ENCODE measurements at places on chromosomes 3 and 15.

DNA sequence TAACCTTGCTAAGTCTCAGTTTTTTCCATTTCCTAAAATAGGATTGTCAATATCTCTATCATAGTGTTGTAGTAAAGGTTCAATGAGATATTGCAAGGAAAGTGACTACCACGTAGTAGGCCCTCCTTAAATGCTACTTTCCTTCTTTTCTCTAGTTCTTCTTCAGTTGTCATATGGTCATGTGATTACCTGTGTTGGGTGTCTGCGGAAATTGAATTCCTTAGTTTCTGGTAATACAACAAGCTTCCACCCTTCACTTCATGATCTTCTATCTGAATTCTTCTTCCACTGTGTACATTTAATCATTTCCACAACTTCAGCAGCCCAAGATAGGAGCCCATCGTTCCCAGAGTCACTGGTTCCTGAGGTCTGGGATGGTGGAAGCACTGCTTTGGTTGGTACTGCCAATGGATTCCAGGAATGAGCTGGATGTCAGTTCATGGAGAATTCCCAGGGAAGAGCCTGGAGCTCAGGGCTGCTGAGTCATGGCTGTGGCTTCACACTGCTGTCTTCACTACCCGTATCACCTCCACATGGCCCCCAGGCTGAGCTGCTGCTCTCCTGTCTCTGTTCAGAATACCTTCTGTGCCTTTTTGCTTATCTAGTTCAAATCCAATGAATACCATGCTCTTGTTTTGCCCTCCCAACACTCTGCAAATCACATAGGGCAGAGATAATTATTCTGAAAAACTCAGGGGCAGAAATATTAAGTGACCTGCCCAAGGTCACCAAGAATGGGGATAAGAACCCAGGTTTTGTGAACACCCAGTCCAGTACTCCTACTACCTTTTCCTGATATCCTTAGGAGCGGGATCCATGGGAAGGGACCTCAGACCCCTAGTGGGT lies 98.6 kb downstream of the RPL39L start:
- DNase-seq = peak; percentile 84

DNA sequence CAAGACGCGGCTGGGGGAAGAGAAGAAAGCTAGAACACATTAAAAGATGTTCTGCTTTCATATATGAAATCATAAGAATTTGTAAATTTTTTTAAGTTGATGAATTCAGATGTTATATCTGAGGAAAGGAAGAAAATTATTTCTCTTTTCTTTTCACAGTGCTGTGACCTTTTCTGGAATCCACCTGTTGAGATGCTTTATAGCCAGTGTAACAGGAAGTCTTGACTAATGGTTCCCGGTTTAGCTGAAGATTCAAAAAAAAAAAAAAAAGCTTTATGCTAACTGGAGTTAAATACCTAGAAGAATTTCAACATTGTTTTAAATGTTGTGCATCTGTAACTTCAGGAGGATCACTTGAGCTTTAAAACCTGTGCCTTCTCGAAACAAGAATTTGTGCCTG lies 9.9 kb downstream of the GTPBP8 start:
- no peak for DNase-seq

DNA sequence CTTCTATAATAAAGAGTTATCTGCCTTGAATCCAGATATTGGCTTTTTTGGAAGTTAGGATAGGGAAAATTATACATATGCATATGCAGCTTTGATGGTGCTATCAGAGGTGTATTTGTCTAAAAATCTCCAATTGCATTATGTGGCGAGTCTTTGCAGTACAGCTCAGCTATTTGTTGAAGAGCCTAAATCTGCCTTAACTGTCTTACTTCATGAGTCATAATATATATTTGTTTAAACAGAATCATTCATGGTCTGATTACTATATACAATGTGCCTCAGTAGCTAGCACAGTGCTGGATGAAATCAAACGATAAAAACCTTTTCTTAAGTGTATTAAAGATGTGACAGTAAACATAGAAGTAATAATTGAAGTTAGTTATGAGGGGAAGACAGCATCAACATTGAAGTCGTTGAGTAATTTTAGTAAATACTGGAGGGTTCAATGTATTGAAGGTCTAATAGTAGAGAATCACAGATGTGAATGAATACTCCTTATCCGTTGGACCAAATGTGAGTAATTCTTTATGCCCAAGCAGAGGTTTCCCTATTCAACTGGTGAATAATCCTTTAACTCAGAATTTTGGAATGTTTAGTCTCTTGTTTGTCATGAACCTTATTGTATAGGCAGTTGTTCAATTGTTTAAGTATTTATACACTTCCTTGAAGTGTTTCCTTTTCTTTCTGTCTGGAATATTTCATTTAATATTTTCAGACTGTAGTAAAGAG lies 74.8 kb upstream of the NAALADL2 start:
- peak; percentile 33 for DNase-seq

GRCh38 chr3:5079761-5080160 lies 42.3 kb upstream of the ARL8B start:
- DNase-seq = no peak

GRCh38 chr3:12833222-12834161 lies 7.9 kb downstream of the RPL32 start:
- DNase-seq = no peak

- DNase-seq = peak; percentile 92
Measured at GRCh38 chr15:48096813-48097212, 24.0 kb upstream of the SLC24A5 start.

GRCh38 chr15:68022061-68022460 lies 32.1 kb upstream of the PIAS1 start:
- DNase-seq = no peak

DNA sequence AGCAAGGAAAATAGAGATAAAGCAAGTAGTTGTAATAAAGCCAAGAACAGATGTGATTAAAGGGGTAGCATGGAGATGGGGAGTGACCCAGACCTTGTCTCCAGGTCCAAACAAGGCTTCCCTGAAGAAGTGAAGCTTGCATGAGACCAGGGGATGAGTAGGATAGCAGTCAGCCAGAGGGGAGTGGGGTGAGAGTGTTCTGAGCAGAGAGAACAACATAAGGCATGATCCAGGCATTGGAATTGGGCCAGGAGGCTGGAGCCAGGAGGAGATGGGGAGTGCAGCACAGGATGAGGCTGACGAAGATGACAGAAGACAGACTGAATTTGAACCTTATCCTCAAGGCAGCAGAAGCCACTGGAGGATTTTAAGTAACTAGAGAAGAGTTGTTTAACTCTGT lies 7.2 kb downstream of the TMOD2 start:
- peak; percentile 91 for DNase-seq

DNA sequence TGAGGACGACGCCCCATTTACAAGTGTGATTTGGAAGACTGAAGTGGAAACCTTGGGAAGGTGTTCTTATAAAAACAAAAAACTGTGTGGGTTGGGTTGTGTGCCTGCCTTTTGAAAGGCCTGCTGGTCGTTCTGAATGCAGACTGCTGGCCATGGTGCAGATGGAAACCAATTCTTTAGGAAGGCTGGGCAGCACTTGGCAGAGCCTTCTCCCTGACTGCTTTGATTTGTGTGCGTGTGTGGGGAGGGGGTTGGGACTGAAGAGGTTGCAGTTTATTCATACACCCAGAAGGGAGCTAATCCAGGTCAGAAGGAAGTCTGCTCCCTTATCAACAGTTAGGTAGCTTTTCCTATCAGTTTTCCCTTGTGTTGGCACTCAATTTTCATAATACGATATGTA lies 288.7 kb downstream of the SOX2 start:
- DNase-seq = no peak

GRCh38 chr15:63041974-63042876 lies at the start of gene TPM1:
Gene TPM1 (plus strand): TSS chr15:63042747. CDS start chr15:63042830, 83 bp downstream.
- DNase-seq = peak; percentile 98

DNA sequence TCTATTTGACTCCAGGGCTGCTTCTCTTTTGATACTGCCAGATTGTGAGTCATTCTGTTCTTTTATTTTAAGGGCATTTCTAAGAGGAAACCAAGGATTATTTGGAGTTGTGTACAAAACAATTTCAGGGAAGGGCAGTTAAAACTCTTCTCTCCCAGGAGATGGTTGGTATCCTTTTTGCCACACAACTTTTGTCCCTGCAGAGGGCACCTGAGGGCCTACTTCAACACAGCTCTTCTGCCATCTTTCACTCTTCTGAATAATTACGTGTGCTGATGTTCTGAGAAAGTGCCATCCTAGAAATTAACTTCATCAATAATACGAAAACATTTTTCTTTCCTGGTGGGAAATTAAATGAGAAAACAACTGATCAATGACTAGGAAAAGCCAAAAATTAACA lies 75.7 kb upstream of the GADL1 start:
- DNase-seq = no peak

DNA sequence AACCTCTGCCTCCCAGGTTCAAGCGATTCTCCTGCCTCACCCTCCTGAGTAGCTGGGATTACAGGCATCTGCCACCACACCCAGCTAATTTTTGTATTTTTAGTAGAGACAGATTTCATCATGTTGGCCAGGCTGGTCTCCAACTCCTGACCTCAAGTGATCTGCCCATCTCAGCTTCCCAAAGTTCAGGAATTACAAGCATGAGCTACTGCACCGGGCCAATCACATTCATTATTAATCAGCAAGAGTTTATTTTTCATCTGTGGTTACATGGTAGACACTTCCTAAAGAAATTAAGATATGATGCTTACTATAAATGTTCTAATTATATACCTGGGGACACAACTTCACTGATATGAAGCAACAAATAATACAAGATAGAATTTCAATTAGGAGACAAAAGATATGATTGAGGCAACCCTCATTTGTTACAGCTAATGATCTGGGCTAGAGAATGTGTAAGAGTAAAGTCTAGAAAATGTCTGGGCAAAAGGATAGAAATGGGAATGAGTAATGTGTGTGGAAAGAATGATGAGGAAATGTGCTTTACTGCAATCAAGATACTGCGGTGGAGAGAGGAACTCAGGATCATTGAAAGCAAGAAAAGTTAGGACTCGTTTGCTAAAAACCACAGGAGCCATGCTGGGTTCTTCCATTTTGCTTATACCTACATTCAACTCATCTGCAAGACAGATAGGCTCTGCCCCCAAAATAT lies 366.8 kb downstream of the ZIC1 start:
- peak; percentile 21 for DNase-seq

GRCh38 chr3:148971401-148972163 lies 19.8 kb upstream of the GYG1 start:
- peak; percentile 42 for DNase-seq

GRCh38 chr15:69389426-69389825 lies 24.7 kb upstream of the KIF23 start:
- no peak for DNase-seq

Data from fibroblast of skin of right biceps (primary cell).